ENCODE measurements at places on chromosomes 5 and 9.

- DNase-seq, result no peak
These were observed 14.3 kb upstream of the FREM1 start for GRCh38 chr9:14924230-14925219.

GRCh38 chr5:81782811-81783210, 31.9 kb upstream of the SSBP2 start:
- DNase-seq, result no peak

- DNase-seq, result no peak
These were observed 163.3 kb upstream of the PPP1R2B start for GRCh38 chr5:156686796-156687195.

- DNase-seq, result no peak
These were observed 31.3 kb downstream of the ANKRA2 start for GRCh38 chr5:73534011-73534644.

DNA sequence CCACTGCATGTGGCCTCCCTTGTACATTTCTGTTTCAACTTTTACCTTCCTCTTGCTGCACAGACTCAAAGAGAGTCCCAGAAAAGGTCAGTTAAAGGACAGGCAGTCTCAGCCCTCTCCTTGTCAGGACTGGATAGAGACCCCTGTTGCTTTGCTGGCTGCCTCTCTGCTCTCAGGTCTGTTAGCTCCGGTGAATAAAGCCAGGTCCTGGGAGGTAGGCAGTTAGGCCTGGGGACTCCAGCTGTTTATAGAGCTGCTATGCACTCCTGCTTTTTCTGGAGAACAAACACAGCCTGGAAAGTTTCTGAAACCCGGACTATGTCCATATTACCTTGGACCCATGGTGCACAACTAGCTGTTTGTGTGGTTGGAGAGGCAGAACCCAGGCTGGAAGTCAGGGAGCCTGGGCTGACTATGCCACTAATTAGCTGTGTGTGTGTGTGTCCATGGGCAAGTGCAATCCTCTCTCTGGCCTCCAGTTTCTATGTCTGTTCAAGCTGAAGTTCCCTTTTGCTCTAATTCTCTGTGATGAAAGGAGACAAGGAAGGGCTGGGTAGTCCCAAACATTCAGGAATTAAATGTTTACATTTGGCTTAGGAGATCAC, 42.9 kb downstream of the GLRA1 start:
- DNase-seq, result no peak

DNA sequence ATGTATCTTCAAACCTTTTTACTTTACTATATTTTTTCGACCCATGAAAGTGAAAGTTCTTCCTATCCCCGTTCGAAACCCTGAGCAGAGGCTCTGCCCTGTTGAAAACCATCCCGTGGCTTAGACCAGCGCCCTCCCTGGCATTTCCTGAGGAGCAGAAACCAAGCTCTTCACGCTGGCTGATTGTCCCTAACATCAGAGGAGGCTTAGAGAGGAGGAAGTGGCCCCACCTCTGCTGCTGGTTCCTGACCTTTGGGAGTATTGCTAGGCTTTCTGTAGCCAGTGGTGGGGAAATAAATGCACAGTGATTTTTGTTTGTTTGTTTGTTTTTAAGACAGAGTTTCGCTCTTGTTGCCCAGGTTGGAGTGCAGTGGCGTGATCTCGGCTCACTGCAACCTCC, 4.2 kb upstream of the PTGES start:
- DNase-seq, result no peak

GRCh38 chr9:111897601-111898137, 1.1 kb downstream of the UGCG start:
- no peak for DNase-seq

DNA sequence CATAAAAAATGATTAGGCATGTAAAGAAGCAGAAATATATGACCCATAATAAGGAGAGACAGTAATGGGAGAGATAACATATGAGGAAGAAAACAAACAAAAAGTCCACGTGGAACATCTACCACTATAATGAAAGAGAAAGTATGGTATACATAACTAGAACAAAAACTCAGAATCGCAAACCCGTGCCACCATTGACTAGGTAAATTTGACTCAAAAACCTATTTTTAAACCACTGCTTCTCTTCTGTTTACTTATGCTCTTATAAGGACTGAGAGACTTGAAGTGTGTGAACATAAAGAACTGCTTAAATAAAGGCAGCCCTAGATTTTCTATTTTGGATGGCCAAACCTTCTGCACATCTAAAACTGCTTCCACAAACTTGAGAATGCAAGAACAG, 330.7 kb downstream of the CAAP1 start:
- DNase-seq, result no peak

- no peak for DNase-seq
These were observed 1146.8 kb downstream of the MAT2B start for GRCh38 chr5:164652276-164652660.

- DNase-seq, result no peak
These were observed 51.2 kb downstream of the MAPKAP1 start for GRCh38 chr9:125655691-125656410.

GRCh38 chr9:18800579-18800978, 232.4 kb downstream of the SAXO1 start:
- DNase-seq, result no peak

GRCh38 chr9:127876764-127877562, 512 bp downstream of the AK1 start:
- DNase-seq, result no peak

DNA sequence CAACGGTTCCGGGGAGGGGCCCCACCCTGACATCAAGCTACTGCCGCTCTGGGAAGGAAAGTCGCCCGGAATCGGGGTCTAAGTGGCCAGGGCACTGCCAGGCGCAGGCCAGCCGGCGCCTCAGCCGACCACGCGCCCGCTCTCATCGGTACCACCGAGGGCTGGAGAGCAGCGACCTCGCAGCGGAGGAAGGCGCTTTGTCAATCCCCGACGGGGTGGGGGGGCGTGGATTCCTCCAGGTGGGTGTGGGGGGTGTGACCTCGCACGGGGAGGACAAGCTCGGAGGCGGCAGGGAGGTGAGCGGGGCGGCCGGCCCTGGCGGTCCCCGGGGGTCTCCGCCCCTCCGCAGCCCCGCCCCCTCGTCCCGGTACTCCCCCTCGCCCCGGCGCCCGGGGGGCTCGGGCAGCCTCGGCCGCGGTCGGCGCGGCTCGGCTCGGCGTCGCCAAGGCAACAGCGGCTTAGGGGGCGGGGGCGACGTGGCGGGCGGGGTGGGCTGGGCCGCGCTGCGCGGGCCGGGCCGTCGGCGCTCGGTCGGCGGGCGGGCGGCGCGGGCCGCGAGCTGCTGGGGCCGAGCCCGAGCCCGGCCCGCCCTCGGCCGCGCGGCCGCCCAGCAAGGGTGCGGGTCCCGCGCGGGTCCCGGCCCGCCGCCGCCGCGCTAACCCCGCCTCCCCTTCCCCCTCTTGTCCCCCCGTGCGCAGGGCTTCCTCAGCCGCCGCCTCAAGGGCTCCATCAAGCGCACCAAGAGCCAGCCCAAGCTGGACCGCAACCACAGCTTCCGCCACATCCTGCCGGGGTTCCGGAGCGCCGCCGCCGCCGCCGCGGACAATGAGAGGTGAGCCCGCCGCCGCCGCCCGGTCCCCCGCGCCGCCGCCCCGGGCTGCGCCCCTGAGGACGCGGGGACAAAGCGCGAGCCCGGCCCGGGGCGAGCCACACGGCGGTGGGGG, 47.5 kb downstream of the DAB2IP start:
- DNase-seq, result peak; percentile 63

GRCh38 chr5:134177369-134178095, 782 bp upstream of the SKP1 start:
- DNase-seq, result peak; percentile 39

GRCh38 chr5:61467766-61468482, 135.9 kb downstream of the ZSWIM6 start:
- DNase-seq, result no peak

- no peak for DNase-seq
These were observed 46.5 kb downstream of the P4HA2 start for GRCh38 chr5:132181011-132181629.

DNA sequence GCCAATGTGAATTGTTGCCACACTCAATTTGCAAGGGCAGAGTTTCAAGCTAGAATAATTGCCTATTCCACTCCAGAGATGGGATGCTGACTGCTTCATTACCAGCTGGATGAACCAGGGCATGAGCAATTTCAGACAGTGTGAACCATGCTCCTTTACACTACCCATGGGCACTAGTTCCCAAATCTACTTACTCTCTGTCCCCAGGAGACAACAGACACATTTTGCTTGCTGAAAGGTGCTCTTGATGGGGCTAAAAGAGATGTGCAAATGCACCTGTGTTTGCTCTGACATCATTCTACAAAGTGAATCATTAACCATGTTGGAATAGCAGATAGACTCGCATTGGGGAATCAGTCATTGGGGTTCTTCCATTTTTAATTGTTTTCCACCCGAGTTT, 522.3 kb upstream of the NUDT12 start:
- no peak for DNase-seq

DNA sequence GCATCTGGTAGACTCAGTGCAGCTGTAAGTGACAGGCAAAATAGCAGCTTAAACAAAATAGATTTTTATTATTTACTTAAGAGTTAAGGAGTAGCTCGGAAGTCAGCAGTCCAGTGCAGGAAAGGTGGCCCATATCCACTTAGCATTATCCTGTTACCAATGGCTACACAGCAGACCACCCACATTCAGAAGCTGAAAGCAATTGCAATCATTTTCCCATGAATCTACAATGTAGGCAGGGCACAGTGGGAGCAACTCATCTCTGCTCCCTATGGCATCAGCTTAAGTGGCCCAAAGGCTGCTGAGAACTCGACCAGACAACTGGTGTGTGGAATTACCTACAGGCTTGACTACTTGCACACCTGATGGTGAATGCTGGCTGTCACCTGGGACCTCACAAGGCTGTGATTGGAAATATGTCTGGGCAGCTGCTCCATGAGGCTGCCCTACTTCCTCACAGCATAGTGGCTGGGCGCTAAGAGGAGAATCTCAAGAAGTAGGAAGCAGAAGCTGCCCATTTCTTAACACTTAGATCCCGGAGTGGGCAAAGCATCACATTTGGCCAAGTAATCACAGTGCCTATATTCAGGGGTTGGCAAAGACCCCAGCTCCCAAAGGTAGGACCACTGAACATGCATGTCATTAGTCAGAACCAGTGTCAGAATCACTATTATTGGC, 56.4 kb downstream of the SNX18 start:
- DNase-seq, result no peak

- DNase-seq, result no peak
These were observed 92.5 kb downstream of the TLR4 start for GRCh38 chr9:117796681-117797080.

DNA sequence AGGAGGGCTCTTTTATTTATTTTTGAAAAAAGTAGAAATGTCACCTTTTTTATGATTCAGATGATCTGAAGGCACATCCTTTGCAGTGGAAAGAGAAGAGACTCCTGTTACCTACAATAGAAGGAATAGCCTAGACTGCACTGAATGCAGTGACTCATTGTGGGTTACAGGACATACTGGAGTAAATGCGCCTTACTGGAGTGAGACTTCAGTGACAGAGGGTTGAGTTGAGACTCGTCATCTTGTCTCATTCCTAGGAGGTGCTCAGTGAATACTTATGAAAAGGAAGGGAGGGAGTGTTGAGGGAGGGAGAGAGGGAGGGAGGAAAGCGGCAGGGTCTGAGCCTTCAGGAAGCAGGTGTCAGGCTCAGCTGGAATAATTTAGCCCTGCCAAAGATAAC, 25.2 kb downstream of the ANKRA2 start:
- DNase-seq, result no peak

DNA sequence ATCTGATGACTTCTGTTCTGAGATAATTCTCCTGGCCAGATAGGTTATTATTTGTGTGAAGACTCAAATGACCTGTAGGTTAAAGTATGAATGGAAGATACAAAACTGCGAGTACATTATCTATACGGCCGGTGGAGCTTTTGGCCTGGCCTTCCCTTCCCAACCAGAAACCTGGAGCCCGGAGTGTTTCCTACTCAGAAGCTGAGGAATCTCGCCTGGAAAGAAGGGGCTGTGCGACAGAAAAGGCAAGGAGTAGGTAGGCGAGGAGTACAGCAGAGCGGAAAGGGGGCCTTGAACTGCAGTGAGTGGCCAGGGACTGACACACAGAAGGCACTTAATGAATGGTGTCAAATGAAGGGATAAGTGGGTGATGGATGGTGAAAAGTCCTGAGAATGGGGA, 34.6 kb downstream of the ANGPTL2 start:
- DNase-seq, result no peak

GRCh38 chr5:10832987-10833386, 72.0 kb upstream of the DAP start:
- DNase-seq, result no peak

DNA sequence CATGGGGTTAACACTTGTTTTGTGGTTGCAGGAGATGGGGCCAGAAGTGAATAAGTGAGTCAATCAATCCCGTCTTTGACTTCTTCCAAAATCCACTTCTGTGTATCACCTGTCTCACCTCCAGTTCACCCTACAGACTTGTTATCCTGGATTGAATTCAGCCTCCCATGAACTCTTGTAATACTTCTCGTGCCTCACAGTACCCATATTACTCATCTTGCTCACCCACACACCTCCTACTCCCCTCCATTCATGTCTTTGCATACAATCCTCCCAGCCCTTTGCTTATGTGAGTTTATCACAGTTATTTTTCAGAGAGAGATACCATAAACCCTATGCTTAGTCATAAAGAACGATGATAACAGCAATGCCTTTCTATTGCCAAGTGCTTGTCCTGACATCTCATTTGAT, 52.9 kb upstream of the PAPPA start:
- DNase-seq, result no peak

GRCh38 chr5:73266925-73267765, 94.2 kb downstream of the TMEM174 start:
- DNase-seq, result no peak

- DNase-seq, result no peak
These were observed 14.0 kb upstream of the JAK2 start for GRCh38 chr9:4970970-4971641.

DNA sequence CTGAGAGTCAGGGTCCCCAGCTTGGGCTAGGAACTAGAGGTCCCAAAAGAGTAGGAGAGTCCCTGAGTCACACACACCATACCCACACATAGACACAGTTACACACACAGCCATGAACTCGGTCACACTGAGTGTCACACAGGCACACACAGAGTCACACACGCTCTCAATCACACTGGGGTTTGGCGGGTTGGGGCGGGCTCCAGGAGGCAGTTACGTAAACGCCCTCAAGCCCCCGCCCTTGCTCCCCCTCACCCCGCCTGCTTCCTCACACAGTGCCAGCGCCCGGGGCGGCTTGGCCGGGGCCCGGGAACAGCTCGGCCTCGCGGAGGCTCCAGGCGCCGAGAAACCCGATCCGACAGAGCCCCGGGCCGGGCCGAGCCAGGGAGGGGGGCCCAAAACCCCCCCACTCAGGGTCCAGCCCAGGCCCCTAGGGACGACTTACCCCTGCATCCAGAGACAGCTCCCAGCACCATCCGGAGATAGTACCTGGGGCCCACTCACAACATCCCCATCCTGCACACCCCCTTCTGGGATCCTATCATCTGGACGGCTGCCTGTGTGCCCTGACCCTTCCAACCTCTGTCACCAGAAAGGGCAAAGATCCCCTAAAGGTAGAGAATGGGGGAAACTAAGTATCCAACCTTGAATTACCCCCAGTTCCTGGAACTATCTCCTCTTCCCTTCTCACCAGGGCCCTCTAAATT, 3.5 kb upstream of the CNTFR start:
- DNase-seq, result peak; percentile 75
